ENCODE measurements at places on chromosomes 1 and 21. TPM values are rescaled to one million over a fixed set of nuclear protein-coding genes. Genes with fewer than 3 reads are reported as not detected.

DNA sequence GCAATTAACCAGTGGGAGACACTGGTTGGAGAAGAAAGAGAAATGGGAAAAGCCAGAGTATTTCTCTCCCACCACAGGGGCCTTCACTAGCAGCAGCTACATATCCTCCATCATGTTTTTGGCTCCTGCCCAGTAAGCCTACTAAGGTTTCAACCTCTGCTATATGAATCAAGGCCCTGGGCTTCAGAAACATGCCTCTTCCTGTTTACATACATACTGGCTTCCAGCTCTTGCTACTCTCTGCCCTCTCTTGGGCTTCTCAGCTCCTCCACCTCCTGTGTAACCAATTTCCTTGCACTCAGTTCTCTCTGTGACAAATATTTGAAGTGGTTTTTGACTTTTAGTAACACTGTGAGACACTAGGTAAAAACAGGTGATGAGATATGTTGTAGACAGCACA, 80.8 kb downstream of the LRRC7 start:
- no peak for DNase-seq

- no peak for DNase-seq
Observed at GRCh38 chr1:44240802-44241671, 27.8 kb downstream of the DMAP1 start.

DNA sequence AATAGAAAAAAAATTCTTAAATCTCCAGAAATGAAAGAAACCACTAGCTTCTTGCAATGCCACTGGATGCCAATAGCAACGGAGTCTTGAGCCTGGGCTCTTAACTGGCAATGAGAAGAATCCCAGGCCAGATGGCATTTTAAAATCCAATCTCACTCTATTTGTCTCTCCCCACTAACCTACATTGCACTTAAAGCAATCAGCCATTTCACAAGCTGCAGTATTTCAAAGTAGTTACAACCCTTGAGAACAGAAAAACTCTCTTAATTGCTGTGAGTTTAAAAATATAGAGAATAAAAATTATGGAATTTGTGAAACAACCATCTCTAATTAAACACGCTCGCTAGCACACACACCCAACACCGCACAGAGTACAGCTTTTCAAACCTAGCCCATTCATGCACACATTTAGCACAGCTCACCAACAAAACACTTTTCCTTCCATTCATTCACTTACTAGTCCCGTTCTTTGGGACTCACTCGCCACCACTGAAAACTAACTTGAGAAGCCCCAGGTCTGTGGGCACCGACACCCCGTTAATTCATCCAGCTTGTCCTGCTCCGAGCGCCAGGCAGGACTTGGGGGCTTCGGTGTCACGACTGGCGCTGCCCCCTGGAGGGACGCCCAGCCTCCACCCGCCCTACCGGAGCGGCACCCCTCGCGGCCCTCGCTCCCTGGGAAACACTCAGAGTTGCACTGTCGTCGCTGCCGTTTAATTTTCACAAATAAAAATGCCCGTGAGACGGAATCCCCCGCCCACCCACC, 1.0 kb downstream of the DDAH1 start:
- peak; percentile 69 for DNase-seq

- peak; percentile 56 for DNase-seq
Observed at GRCh38 chr1:231600458-231600976, 26.1 kb upstream of the DISC1 start.

DNA sequence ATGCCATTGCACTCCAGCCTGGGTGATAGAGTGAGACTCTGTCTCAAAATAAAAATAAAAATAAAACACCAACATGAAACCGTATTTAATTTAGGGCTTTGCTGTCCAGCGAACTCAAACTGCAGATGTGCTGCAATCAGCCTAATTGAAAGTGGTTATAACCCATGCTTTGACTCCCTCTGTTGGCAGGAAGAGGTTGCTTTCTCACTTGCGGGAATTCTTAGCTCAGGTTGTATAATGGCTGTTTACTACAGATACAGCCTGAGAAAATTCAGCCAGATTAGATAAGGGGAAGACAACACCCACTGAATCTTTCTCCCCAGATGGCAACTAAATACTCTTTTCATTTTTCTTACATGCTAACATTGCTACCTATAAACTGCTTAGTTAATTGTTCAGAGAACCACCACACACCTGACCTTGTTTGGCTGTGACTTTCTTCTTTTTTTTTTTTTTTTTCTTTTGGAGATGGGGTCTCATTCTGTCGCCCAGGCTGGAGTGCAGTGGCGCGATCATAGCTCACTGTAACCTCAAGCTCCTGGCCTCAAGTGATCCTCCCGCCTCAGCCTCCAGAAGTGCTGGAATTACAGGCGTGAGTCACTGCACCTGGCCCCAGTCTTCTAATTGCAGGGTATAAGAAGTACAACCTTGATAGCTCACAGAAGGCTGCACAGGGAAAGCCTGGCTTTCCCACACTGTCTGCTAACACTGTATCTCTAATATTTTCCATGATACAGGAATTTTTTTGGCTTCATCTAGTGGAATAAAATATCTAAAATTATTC, 34.6 kb downstream of the DNTTIP2 start:
- DNase-seq: peak; percentile 80

DNA sequence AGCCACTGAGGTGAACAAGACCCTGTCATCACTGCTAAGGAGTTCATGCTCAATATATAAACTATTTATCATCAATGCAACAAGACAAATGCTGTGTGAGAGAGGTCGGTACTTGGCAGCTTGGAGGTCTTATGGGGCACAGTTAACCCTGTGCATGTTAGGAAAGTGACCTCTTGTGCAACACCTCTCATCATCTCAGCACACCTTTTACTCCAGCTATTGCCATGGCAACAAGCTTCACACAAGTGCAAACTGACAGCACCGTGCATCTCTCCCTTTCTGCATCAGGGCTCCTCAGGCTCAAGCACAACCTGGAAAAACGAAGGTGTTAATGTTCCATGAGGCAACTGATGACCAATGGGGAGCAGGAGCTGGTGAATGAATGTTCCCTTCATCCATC, 14.7 kb upstream of the MYSM1 start:
- DNase-seq: no peak

- no peak for DNase-seq
Observed at GRCh38 chr1:212178851-212179250, 106.4 kb upstream of the PPP2R5A start.

- DNase-seq: peak; percentile 79
Observed at GRCh38 chr1:16926491-16927073, 4.9 kb downstream of the CROCC start.

- DNase-seq: no peak
Observed at GRCh38 chr1:227330279-227331076, 12.2 kb upstream of the CDC42BPA start.

GRCh38 chr1:37403166-37403565, 71.2 kb upstream of the ZC3H12A start:
- no peak for DNase-seq

- peak; percentile 64 for DNase-seq
Observed at GRCh38 chr1:17427696-17428660, 11.5 kb downstream of the RCC2 start.

GRCh38 chr1:174406421-174406820, 41.3 kb upstream of the GPR52 start:
- DNase-seq: no peak

DNA sequence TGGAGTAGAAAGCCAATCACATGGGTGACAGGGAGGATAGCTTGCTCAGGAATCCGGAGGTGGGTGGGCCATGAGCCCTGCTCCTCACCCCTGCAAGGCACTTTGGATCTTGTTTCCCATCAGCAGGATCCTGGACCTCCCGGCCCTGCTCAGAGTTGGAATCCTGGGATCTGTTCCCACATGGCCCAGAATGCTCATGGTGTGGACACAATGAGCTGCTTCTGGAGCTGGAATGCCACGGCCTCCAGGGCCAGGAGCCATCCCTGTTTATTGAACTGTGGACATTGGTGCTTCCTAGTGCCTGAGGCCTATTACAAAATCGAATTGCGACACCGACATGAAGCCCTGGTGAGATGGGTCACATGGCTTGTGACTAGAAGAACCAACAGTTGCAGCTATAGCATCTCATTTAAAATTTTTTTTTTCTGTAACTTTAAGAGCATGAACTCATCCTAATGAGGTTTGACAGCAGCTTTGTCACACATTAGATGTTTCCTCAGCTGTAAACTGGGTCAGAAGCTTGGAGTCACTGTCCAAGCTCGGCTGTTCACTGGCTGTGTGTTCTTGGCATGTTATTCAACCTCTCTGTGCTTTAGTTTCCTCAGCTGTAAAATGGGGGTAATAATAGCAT, 40.4 kb upstream of the GOLT1A start:
- peak; percentile 39 for DNase-seq

DNA sequence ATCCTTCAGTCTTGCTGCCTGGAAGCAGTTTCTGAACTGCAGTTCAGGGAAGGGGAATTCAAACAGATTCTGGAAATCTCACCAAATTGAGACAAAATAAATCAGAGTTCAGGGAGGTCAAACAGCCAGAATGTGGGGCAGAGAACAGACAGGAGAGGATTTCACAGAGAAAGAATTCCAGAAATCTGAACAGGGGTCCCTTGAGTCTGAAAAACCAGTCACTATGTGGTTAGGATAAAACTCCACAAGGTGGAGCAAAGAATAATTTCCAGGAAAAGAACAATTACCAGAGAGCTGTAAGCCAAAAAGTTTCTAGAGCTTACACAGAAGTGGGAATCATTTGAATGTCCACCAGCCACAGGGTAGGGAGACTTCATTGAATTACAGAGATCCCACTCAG, 84.7 kb downstream of the URB2 start:
- DNase-seq: peak; percentile 42

GRCh38 chr1:167955915-167956314, 19.0 kb upstream of the MPC2 start:
- DNase-seq: no peak

DNA sequence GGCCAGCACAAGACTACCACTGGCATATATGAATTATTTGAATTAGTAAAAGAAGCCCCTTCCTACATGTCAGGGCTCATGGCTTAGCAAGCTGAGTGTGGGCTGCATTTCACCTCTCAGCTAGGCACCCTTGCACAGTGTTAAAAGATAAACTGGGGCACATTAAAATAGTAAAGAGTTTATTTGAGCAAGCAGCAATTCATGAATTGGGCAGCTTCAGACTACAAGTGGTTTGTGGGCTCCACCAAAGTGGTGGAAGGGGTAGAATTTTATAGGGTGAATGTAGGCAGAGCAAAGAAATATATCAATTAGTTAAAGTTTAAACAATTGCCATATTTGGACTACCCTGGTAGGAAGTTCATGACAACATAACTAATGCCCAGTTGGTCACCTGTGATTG, 178.8 kb downstream of the PLPP3 start:
- no peak for DNase-seq

DNA sequence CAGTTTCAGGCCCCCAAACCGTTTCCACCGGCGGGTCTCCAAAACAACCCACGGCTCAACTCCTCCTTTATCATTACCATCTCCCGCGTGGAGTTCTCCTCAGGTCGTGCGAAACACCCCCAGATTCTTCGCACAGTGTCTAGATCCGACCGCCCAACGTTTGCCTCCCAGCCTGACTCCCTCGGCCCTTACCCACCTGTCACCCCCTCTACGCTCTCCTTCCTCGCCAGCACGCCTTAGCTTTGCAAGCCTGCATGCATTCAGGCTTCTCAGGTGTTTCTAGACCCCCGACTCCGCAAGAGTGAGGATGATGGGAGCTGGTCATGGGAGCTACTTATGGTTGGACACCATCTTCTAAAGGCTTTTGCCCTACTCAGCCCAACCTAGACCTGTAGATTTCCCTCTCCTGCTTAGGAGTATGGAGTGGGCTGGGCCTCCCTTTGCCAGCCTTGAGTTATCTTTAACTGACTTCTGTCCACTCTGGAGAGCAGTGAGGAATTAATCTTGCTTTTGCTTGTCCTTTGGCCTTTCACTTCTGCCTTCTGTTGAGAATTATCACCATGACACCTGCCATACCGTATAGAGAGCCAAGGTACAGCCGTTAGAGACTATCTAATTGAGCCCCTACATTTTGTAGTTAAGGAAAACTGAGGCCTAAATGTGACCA, 865 bp downstream of the ATP5IF1 start:
- peak; percentile 58 for DNase-seq

- no peak for DNase-seq
Observed at GRCh38 chr1:160789702-160790611, 6.0 kb upstream of the LY9 start.

- DNase-seq: peak; percentile 83
Observed at GRCh38 chr1:228515200-228515834, 28.1 kb downstream of the RNF187 start.

GRCh38 chr1:153888533-153888932, 34.2 kb downstream of the GATAD2B start:
- no peak for DNase-seq

DNA sequence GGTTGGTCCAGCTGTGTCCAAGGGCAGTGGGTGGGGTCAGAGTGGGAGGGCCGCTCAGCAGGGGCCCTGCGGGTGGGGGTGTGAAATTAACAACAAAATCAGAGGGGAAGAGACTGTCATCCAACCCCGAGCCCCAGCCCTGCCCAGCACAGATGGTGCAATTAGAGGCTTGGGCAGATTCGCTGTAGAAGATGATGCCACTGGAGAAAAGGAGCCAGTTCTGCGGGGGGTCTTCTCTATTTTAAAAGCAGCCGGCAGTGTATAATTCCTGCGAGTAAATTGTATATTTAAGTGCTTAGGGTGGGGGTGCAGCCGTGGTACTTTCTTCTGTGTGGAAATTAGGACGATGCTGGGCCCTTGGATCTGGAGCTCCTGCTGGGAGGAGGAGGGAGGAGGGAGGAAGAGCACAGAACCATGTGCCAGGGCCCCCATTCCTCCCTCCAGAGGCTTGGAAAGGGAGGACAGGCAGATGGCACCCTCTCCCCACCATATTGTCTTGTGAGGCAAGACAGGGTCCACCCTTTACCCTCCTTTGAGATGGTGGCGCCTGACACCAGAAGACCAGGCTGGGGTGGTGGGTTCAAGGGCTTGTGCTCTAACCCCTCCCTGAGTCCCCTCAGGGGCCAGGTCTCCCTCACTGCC, 89.2 kb downstream of the ACTL8 start:
- peak; percentile 75 for DNase-seq

GRCh38 chr1:190416239-190416638, 61.4 kb downstream of the BRINP3 start:
- no peak for DNase-seq

Gene CAPZB
- 224 TPM for total RNA-seq

Gene FALEC
- 0.36 TPM for total RNA-seq

Gene CELA3B
- total RNA-seq: not detected

Gene PHLDA3
- 116 TPM for total RNA-seq

Gene COL16A1
- total RNA-seq: 158 TPM

Gene UBE2U
- total RNA-seq: not detected

Gene VWA1
- 4.3 TPM for total RNA-seq

Gene ATAD3B
- 10.6 TPM for total RNA-seq

Gene HIVEP3
- 1.8 TPM for total RNA-seq

Gene IGSF21
- total RNA-seq: not detected

Gene KCNJ10
- total RNA-seq: not detected

Gene CTNNBIP1
- 18.5 TPM for total RNA-seq

Gene ACOT11
- 2.9 TPM for total RNA-seq
